ENCODE measurements at places on chromosomes 4 and X. TPM values are rescaled to one million over a fixed set of nuclear protein-coding genes. Genes with fewer than 3 reads are reported as not detected.
A peak's percentile ranks its signal among the peaks of the same experiment; 100 is the strongest.

DNA sequence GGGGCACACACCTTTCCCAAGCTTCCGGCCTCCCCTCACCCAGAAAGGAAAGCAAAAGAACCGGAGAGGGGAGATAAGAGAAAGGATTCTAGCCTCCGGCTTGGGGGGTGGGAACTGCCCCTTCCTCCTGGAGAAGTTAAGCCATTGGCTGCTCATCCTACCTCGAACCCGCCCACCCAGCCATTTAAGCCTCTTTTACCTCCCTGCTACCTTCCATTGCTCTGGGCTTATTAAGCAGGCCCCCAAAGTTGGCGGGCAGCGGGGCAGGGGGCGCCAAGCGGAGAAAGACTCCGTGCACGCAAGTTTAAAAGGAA, 2.3 kb downstream of the MAML3 start:
- peak; percentile 43 for DNase-seq

- DNase-seq: no peak
Observed at GRCh38 chrX:19805046-19805690, 82.2 kb downstream of the SH3KBP1 start.

DNA sequence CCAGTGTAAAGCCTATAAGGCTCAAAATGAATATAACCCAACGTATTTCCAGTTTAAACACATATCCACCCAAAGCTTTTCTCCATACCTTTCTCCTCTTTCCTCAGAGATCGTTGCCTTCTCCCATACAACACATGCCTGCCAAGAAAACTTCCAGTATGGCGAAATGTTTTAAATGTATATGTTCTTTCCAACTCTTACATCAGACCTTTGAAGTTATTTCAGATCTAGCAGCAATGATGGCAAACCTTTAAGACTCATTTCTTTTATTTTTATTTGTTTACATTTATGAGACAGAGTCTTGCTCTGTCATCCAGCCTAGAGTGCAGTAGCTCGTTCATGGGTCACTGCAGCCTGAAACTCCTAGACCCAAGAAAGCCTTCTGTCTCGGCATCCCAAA, 265.4 kb downstream of the BMPR1B start:
- no peak for DNase-seq

DNA sequence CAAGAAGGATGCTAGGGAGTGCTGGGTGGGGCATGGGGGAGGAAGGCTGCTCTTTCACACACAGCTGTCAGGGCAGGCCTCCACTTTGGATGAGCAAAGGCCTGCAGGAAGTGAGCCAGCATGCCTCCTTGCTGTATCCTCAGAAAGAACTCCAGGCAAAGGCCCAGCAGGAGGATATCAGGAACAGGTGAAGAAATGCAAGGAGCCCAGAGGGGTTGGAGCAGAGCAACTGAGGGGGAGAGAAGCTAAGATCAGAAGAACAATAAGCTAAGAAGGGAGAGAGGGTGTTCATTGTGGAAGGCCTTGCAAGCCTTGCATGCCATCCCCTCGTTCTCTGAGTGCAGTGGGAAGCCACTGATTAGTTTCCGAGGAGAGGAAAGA, 115.1 kb downstream of the CAMK2D start:
- no peak for DNase-seq

GRCh38 chr4:88858752-88859151, 161.1 kb upstream of the NAP1L5 start:
- no peak for DNase-seq

- no peak for DNase-seq
Observed at GRCh38 chr4:1111259-1111809, 2.0 kb downstream of the RNF212 start.

Gene HTRA3
- not detected for total RNA-seq

- no peak for DNase-seq
Observed at GRCh38 chr4:154433543-154433942, 58.1 kb downstream of the DCHS2 start.

GRCh38 chr4:8439914-8440491, 520 bp downstream of the ACOX3 start:
- DNase-seq: peak; percentile 59

DNA sequence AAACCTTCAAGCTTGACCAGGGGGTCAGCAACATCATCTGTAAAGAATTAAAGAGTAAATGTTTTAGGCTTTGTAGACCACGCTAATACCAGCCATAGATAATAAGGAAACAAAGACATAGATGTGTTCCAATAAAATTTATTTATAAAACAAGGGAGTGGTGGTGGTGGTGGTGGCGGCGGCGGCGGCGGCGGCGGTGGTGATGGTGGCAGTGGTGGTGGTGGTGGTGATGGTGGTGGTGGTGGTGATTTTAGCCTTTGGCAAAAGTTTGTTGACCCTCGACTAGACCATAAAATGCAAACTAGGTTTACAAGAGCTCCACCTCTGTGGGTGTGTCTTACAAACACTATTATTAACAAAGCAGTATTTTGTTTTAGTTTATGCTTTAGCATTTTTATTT, 222.3 kb upstream of the SPOCK3 start:
- DNase-seq: no peak

Gene PPM1K
- 48.4 TPM for total RNA-seq

- no peak for DNase-seq
Observed at GRCh38 chr4:22573641-22574040, 57.8 kb upstream of the ADGRA3 start.

Gene ZNF157
- 2.6 TPM for total RNA-seq

DNA sequence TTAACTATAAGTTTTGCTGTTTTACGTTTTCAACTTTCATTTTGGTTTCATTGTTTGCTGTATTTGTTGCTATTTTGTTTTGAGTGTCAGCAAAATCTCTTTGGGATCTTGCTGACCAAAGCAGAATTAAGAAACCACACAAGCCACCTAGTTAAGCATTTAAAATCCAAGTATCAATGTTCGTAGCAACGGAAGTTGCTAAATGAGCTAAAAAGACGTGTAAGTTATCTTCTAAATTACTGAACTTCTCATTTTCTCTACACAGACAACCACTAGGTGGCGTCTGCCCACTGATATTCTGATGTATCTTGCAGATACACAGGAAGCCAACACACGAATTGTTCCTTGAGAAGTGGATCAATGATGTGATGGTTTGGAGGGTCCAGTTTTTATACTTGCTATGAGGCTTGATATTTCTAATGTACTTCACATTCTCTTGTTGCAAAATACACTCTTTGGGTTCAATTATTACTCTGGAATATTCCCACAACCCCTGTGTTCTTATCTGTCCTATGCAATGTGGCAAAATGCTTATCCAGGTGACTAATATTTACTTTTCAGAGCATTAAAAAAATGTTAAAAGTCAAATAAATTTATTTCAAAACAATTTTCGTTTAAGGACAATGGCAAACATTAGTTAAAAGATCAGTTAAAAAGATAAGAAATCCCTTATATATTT, 250.5 kb downstream of the TECRL start:
- peak; percentile 54 for DNase-seq

DNA sequence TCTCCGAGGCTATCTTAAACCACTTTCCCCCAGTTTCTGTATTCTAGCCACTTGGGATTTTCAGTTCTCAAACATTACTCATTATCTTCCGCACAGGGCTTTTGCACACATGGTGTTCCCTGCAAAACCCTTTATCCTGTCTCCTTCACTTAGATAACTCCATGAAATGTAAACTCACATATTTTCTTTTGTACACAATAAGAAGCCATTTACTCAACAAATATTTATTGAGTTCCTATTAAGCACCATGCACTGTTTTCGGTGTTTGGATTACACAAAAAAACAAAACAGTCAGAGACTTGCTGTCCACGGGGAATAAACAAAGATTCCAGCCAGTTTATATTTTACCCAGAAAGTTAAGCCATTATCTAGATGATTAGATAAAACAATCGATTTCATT, 42.5 kb upstream of the UNC5C start:
- no peak for DNase-seq

Gene UGT2A1
- total RNA-seq: not detected

GRCh38 chr4:99657798-99658197, at the start of gene C4orf54:
TSS of gene C4orf54 (minus strand) at chr4:99657828. CDS start at chr4:99654648, 3,180 bp downstream.
- no peak for DNase-seq

DNA sequence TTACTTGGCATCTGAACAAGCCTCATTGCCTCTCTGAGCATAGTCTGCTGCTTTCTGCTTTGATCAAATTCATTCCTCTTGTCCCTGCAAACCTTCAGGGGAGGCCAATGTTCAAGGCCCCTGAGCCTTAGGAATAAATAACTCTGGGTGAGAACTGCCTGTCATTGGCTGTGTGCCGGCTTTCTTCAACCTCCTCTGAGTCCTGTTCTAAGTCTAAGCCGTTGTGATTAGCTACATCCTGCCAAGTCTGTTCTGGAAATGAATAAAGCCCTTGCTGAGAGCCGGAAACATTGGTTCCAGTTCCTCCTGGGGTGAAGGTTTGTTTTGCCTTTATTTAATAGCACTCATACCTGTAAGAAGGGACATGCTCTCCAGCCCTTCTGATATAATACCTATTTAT, 13.8 kb downstream of the RNF4 start:
- DNase-seq: peak; percentile 31

DNA sequence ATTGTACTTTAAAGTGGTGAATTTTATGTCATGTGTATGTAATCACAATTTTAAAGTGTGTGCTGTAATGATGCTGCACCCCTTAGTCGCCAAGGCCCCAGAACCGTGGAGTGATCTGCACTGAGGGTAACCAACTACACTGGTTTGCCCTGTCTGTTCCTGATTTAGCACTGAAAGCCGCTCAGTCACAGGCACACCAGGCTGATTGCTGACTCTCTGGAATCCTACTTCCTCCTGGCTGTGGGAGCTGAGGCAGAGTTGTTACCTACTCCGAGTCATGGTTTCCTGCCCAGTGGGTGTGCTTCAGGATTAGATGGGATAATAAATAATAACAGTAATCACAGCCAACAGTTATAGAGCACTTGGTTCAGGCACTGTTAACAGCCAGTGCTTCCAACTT, 645.4 kb downstream of the BCOR start:
- DNase-seq: no peak

DNA sequence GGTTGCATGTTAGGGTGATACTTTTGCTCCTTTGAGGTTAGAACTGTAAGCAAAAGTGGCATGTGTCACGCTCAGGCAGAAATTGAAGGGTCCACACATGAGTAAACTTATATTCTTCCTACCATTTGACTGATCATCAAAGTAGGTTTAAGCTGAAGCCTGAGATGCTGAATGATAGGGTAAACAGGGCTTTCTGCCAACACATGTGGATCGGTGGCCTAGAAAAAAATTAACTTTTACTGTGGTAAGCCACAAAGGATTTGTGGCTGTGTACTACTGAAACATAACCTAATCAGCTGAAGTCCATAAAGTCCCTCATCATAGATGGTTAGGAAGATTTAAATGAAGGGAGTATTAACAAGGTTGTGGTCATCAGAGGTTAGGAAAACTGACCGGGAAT, 1070.1 kb downstream of the STPG2 start:
- DNase-seq: no peak

Gene UNC5C
- not detected for total RNA-seq

GRCh38 chr4:20983763-20984575, 283.7 kb downstream of the PACRGL start:
- no peak for DNase-seq

- no peak for DNase-seq
Observed at GRCh38 chrX:70422851-70423341, at the start of gene GDPD2. TSS of gene GDPD2 (plus strand) at chrX:70423314. CDS start at chrX:70424985, 1,671 bp downstream.

DNA sequence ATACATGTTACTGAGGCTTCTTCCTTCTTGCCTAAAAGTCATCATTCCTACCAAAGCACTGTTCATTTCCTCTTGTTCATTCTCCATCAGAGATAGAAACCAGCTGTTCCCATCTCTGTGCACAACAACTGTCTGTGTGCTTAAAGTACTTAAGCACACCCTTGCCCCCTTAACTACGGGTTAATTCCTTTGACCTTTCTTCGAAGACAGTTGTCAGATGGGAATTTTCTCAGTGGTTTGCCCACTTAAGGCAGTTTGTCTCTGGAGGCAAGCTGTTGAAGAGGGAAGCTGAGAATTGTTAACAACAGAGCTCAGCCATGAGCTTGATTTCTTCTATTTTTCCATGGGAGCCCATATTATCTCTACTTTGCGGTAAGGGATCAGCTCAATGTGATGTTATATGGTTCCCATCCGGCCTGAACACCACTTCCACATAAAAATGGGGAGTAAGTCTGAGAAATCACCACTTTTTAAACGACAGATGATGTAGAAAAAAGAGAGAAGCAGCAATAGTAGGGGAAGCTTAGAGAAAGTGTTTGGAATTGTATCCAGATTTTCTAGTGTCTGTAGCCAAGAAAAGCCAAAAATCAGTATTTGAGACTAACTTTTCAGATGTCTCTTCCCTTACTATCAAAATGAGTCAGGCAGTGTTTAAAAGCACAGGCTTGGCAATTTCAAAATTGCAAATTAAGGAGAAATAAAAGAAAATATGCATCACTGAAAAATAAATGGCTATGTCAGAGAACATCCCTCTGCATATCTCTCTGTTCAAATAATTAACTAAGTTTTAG, 194.4 kb downstream of the SLIT2 start:
- DNase-seq: no peak
